ENCODE measurements at places on chromosomes 12 and 14. TPM values are rescaled to one million over a fixed set of nuclear protein-coding genes. Genes with fewer than 3 reads are reported as not detected.

DNA sequence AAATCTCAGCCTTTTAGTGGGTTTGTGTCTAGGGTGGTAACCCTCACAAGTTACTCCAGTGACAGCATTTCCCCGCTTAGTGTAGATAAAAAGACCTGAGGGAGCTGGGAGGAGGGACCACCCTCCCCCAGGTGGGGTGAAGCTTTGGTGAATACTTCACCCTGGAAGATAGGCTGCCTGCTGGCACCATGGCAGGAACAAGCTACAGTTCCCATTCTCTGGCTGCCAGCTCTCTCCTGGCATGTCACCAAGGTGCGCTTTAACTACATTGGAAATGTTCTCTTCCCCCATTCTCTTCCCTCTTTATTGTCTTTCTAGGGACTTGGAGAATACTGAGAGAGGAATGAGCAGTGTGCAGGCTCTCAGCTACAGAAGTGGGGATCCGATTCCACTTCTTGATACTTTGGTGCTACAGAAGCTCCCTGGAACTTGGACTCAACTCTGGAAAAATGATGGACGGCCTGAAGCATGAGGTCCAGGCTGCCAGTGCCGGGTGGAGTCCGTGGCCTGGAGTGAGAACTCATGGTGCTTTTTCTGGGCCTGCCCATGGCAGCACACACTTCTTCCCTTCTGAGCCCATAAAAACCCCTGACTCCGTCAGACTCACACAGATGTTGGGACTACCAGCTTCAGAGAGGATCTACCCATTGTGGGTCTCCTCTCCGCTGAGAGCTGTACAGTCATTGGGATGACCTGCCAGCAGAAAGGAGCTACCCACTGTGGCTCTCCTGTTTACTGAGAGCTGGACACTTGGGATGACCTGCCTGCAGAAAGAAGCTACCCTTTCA lies 198.0 kb downstream of the ADGRD1 start:
- DNase-seq = no peak

GRCh38 chr14:96710060-96710666 lies 87.0 kb upstream of the VRK1 start:
- no peak for DNase-seq

DNA sequence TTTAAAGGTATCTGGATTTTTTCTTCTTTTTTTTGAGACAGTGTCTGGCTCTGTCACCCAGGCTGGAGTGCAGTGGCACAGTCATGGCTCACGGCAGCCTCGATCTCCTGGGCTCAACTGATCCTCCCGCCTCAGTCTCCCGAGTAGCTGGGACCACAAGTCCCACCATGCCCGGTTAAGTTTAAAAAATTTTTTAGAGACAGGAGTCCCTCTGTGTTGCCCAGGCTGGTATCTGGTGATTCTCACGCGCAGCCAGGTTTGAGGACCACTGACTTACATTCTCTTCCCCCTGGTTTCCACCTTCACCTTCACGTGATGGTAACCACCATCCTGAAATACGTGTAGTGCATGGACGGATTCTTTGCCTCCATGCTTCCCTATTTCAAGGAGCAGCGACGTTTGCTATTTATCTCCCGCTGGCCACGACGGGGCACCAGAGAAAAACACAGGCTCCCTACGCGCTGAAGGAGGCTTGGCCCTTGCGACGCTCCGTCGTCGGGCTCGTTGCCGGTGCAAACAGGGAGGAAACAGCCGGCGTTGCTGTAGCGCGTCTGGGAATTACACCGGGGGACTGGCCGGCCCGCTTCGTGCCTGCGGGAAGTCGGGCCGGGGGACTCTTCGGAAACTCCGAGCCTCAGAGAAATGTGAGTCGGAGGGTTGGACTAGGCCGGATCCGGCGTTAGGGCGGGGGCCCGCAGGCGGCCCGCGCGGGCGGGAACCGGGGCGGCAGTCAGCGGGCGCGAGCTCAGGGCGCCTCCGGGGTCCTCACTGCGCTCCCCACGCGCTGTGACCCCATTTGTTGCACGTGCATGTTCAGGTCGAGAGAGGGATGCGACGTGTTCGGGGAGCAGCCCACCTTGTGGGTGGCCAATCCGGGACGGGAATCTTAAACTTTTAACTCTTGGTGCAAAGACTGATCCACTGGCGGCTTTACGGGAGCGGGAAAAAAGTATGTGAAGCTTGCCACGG lies at the start of gene TCHP:
TCHP (plus strand) TSS at position 492 of the 969 bp plus-strand sequence. CDS start 2,753 bp downstream, outside the sequence.
- DNase-seq = peak; percentile 87

FOS gene
- 131 TPM for total RNA-seq

OTUB2 gene
- 2.9 TPM for total RNA-seq

A2ML1 gene
- total RNA-seq = 46.5 TPM

SLCO1A2 gene
- not detected for total RNA-seq
